ENCODE measurements at places on chromosomes 4 and X. TPM values are rescaled to one million over a fixed set of nuclear protein-coding genes. Genes with fewer than 3 reads are reported as not detected.

DNA sequence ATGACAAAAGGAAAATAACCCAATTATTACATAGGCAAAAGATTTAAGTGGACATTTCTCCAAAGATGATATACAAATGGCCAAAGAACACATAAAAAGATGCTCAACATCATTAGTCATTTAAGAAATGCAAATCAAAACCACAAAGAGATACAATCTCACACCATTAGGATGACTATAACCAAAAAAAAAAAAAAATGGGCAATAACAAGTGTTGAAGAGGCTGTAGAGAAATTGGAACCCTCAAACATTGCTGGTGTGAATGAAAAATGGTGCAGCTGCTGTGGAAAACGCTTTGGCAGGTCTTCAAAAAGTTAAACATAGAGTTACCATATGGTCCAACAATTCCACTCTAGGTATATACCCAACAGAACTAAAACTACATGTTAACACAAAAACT, 5.6 kb upstream of the PRDX4 start:
- no peak for DNase-seq
- H3K4me3 ChIP-seq: no peak overlapping the region
- H3K36me3 ChIP-seq: no peaks in the 10 kb centered on the region
- no peaks in the 10 kb centered on the region for H3K4me1 ChIP-seq
- H3K27me3 ChIP-seq: no peaks in the 10 kb centered on the region

DNA sequence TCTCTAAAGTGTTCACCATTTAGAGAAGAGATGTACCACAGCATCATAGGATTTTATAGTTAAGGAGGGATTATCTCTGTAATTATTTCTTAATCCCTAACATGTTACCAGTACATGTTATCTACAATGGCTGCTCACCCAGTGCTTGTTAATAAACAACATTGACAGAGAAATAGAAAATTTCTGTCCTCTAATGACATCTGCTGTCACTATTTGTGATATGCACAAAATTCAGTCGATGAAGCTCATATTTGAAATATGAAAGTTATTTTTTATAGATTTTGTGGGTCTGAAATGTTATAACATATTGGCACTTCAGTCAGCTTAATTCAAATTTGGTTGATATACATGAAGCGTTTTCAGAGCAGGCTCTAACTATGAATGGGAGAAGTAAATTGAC, 48.8 kb upstream of the GRXCR1 start:
- DNase-seq: no peak
- H3K4me1 ChIP-seq: no peaks in the 10 kb centered on the region
- H3K4me3 ChIP-seq: no peak overlapping the region
- H3K27me3 ChIP-seq: no peaks in the 10 kb centered on the region
- H3K27ac ChIP-seq: no peak overlapping the region
- H3K36me3 ChIP-seq: no peaks in the 10 kb centered on the region

DNA sequence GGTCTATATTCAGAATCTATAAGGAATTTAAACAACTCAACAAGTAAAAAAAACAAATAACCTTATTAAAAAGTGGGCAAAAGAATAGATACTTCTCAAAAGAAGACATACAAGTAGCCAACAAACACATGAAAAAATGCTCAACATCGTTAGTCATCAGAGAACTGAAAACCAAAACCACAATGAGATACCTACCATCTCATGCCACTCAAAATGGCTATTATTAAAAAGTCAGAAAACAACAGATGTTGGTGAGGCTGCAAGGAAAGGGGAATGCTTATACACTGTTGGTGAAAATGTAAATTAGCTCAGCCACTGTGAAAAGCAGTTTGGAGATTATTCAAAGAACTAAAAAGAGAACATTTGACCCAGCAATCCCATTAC, 201.6 kb downstream of the QDPR start:
- no peak overlapping the region for H3K4me3 ChIP-seq
- H3K36me3 ChIP-seq: no peaks in the 10 kb centered on the region
- no peaks in the 10 kb centered on the region for H3K4me1 ChIP-seq
- no peak for DNase-seq
- no peaks in the 10 kb centered on the region for H3K27me3 ChIP-seq
- no peak overlapping the region for H3K27ac ChIP-seq

GRCh38 chr4:183098723-183099536, at the start of gene WWC2:
TSS of gene WWC2 (plus strand) at chr4:183099257. CDS start at chr4:183099492, 235 bp downstream.
- H3K27me3 ChIP-seq: no peaks in the 10 kb centered on the region
- DNase-seq: peak; percentile 89
- peak within 1 kb of the TSS; percentile 99 for H3K27ac ChIP-seq
- H3K4me1 ChIP-seq: no peaks in the 10 kb centered on the region
- peak within 1 kb of the TSS; percentile 83 for H3K4me3 ChIP-seq

GRCh38 chrX:38561951-38562719, 793 bp downstream of the TSPAN7 start:
- H3K36me3 ChIP-seq: no peaks in the 10 kb centered on the region
- H3K27me3 ChIP-seq: peaks cover 52% of the 10 kb centered on the region
- peak overlapping the region; percentile 32 for H3K27ac ChIP-seq
- peak overlapping the region; percentile 51 for H3K4me3 ChIP-seq
- no peak for DNase-seq

- H3K4me1 ChIP-seq: no peaks in the 10 kb centered on the region
- no peak overlapping the region for H3K4me3 ChIP-seq
- no peak for DNase-seq
- H3K27me3 ChIP-seq: no peaks in the 10 kb centered on the region
Observed at GRCh38 chr4:48068182-48068581, 51.6 kb downstream of the NIPAL1 start.

- H3K27me3 ChIP-seq: no peaks in the 10 kb centered on the region
- no peak for DNase-seq
- H3K36me3 ChIP-seq: no peaks in the 10 kb centered on the region
- H3K4me3 ChIP-seq: no peak overlapping the region
Observed at GRCh38 chrX:17164079-17164478, 210.9 kb upstream of the NHS start.

DNA sequence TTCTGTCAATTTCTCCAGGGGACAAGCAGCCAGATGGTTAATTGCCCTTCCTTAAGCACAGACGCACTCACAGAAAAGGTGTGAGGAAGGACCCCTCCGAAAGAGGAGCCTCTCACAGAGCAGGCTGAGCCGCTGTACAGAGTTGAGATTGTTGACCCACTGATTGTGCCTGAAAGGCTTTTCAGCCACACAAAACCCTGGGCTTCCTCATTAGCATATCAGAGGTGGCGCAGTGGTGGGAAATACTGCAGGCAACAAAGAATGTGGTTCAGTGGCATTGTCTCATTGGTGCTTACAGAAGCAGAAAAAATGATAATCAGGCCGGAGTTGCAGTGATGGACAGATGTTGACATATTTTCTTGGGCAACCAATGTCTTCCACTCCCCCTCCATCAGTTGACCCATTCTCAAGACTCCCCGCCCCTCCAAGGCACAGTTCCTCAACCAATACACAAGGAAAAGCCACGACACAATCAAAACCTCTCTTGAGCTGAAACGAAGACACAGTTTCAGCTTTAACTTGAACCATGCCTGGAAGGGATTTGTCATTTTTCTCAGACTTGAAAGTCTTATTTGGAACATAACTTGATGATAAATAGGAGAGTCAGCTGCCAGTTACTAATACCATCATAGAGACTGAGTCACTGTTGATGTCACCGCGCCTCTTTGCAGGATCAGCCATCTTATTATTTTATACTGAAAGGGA, 53.1 kb downstream of the ATXN3L start:
- no peak overlapping the region for H3K4me3 ChIP-seq
- no peak overlapping the region for H3K27ac ChIP-seq
- no peak for DNase-seq
- H3K36me3 ChIP-seq: no peaks in the 10 kb centered on the region

DNA sequence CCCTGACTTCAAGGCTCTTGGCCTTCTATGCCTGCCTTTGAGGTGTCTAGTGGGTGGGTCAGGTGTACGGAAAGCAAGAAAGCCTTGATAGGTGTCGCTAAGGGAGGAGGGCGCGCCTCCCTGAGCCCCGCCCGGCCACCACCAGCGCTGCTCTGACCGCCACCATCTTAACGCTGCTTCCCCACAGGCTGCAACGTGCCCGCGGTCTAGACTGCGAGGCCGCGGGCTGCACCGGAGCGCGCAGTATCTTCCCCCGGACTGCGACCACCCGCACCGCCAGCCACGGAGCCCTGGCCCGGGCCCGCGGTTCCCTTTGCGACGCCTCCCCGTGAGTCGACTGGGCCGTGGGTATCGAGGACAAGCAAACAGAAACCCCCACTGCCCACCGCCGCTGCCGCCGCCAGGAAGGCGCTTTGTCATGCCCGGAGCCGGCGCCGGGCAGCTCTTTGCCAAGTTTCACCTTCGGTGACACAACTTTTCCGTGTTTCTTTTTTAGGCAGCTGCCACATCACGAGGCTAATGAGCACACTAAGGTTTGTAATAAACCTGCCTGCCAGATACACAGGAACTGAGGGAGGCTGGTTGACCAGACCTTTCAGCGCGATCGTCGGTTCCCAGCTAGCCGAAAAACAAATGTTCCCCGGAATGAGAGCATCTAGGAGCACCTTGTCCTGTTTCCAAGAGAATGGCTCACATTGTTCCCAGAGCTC, 335.8 kb upstream of the F9 start:
- no peaks in the 10 kb centered on the region for H3K36me3 ChIP-seq
- peak; percentile 41 for DNase-seq
- peak overlapping the region; percentile 54 for H3K4me3 ChIP-seq
- peaks cover 39% of the 10 kb centered on the region for H3K27me3 ChIP-seq

GRCh38 chr4:86544310-86544966, 49.7 kb upstream of the PTPN13 start:
- H3K27me3 ChIP-seq: no peaks in the 10 kb centered on the region
- no peaks in the 10 kb centered on the region for H3K36me3 ChIP-seq
- no peak overlapping the region for H3K4me3 ChIP-seq
- DNase-seq: no peak
- no peak overlapping the region for H3K27ac ChIP-seq

DNA sequence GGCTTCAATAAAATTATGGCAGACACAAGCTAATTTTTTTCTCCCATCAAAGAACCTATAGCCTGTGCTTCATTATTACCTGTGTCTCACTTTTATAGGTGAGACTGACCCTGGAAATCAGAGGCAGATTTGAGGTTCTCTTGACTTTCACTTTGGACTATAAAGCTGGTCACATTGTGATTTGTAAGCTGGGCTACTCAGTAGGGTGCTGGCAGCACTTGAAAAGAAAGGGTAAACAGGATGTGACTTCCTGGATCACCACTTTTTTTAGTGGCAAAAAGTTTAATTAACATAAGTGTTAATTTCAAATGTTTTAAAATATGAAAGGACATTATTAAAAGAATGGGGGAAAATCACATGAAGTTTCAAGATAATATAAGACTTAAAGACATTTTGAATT, 50.6 kb upstream of the GATB start:
- H3K36me3 ChIP-seq: no peaks in the 10 kb centered on the region
- no peak overlapping the region for H3K27ac ChIP-seq
- no peaks in the 10 kb centered on the region for H3K4me1 ChIP-seq
- no peak overlapping the region for H3K4me3 ChIP-seq

DNA sequence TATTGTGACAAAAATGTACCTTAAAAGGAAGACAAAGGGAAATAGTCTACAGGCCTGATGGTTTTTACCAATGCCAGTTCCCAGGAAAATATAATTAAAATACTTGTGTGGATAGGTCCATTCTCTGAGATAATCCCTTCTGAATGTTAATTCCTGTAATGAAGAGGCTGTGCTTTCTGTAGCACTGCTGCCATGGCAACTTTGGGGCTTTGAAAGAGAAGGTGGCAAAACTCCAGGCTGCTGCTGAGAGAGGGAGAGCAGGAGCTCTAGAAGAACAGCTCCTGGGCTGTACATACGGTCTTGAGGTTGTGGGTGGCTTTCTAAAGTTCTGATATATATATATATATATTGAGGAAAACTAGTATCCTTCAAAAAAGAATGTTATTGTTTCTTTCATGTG, 125.4 kb downstream of the PDLIM5 start:
- no peak overlapping the region for H3K4me3 ChIP-seq
- peak; percentile 37 for DNase-seq
- H3K36me3 ChIP-seq: no peaks in the 10 kb centered on the region

- H3K36me3 ChIP-seq: no peaks in the 10 kb centered on the region
- no peak overlapping the region for H3K4me3 ChIP-seq
- no peak overlapping the region for H3K27ac ChIP-seq
- no peaks in the 10 kb centered on the region for H3K4me1 ChIP-seq
- DNase-seq: no peak
- H3K27me3 ChIP-seq: no peaks in the 10 kb centered on the region
Observed at GRCh38 chr4:33739884-33740632, 2504.3 kb downstream of the ARAP2 start.

- peaks cover 77% of the 10 kb centered on the region for H3K27me3 ChIP-seq
- no peak overlapping the region for H3K4me3 ChIP-seq
- no peaks in the 10 kb centered on the region for H3K36me3 ChIP-seq
- no peak overlapping the region for H3K27ac ChIP-seq
Observed at GRCh38 chrX:153307276-153308178, 14.0 kb downstream of the PNMA6F start.

- no peak overlapping the region for H3K4me3 ChIP-seq
- no peak for DNase-seq
- H3K4me1 ChIP-seq: peaks cover 7% of the 10 kb centered on the region
- H3K27me3 ChIP-seq: no peaks in the 10 kb centered on the region
Observed at GRCh38 chr4:119038116-119038841, 97.4 kb upstream of the MYOZ2 start.

- no peak for DNase-seq
- H3K36me3 ChIP-seq: no peaks in the 10 kb centered on the region
- no peaks in the 10 kb centered on the region for H3K27me3 ChIP-seq
Observed at GRCh38 chrX:140149761-140150160, 184.4 kb upstream of the CXorf66 start.

The P2RY4 gene
- 0.64 TPM for total RNA-seq

The ERVMER34-1 gene
- 1.6 TPM for total RNA-seq

The CITED1 gene
- total RNA-seq: 24.6 TPM

The CENPVL2 gene
- not detected for total RNA-seq

The FREM3 gene
- total RNA-seq: not detected

The XAGE3 gene
- total RNA-seq: not detected

The STBD1 gene
- total RNA-seq: 24.0 TPM

The NWD2 gene
- total RNA-seq: 0.66 TPM

The PSMD10 gene
- 39.0 TPM for total RNA-seq
